ENCODE measurements at places on chromosomes 2 and 18. TPM values are rescaled to one million over a fixed set of nuclear protein-coding genes. Genes with fewer than 3 reads are reported as not detected.

GAREM2 gene
- total RNA-seq = not detected

TXNDC2 gene
- not detected for total RNA-seq

SLC8A1 gene
- total RNA-seq = 3.6 TPM

CD207 gene
- total RNA-seq = not detected

SLC11A1 gene
- total RNA-seq = 0.78 TPM

PIEZO2 gene
- 3.3 TPM for total RNA-seq

RGPD3 gene
- not detected for total RNA-seq

BOLL gene
- total RNA-seq = not detected

CD8B gene
- total RNA-seq = not detected

NPPC gene
- not detected for total RNA-seq

DYTN gene
- not detected for total RNA-seq

MC4R gene
- total RNA-seq = not detected

ZSWIM2 gene
- not detected for total RNA-seq

GTF2A1L gene
- not detected for total RNA-seq

CCDC74B gene
- total RNA-seq = 4.2 TPM

POTEC gene
- not detected for total RNA-seq

RTTN gene
- 19.8 TPM for total RNA-seq

RND3 gene
- total RNA-seq = not detected

ABCB11 gene
- total RNA-seq = 0.04 TPM
